Calu3 (cell line): ENCODE measurements at places on chromosomes 4 and X. TPM values are rescaled to one million over a fixed set of nuclear protein-coding genes. Genes with fewer than 3 reads are reported as not detected.

The TRIM2 gene
- 35.5 and 49.6 TPM in 2 replicates for total RNA-seq

The ADRA2C gene
- total RNA-seq: 2.4 and 3.4 TPM in 2 replicates

The PPEF2 gene
- not detected in 2 replicates for total RNA-seq

The SLC6A8 gene
- total RNA-seq: 24.6 and 27.4 TPM in 2 replicates

DNA sequence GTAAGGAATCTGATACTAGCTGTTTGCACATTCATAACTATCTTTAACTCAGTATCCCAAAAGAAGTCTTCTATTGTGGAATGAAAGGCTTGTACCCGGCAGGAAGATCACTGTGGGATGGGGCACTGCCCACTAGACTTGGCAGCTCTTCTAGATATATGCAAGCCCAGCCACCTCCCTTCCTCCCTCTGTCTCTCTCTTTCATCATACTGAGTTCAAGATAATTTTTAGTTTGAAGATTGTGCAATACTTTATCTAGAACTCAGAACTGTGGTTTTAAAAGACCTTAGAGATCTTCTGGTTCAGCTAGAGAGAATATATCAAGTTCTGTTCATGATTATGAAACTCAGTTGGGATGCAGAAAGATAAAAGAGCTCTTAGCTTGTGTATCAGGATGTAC lies 22.5 kb upstream of the GPR34 start:
- peak overlapping the region; percentile 90 for H3K27ac ChIP-seq
- H3K4me1 ChIP-seq: peaks cover 36% of the 10 kb centered on the region
- peaks cover 13% of the 10 kb centered on the region for H3K36me3 ChIP-seq
- no peak overlapping the region for H3K4me3 ChIP-seq
- H3K27me3 ChIP-seq: no peaks in the 10 kb centered on the region
- DNase-seq: peak; percentile 4

DNA sequence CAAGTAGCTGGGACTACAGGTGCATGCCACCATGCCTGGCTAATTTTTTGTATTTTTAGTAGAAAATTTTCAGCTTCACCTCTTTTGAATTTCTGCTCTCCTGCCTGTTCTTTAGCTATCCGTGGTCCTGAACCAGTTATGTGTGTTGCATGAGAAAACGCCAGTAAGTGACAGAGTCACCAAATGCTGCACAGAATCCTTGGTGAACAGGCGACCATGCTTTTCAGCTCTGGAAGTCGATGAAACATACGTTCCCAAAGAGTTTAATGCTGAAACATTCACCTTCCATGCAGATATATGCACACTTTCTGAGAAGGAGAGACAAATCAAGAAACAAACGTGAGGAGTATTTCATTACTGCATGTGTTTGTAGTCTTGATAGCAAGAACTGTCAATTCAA lies 13.9 kb downstream of the ALB start:
- H3K4me1 ChIP-seq: no peaks in the 10 kb centered on the region
- no peak for DNase-seq
- no peaks in the 10 kb centered on the region for H3K27me3 ChIP-seq
- H3K4me3 ChIP-seq: no peak overlapping the region

- H3K4me1 ChIP-seq: peaks cover 7% of the 10 kb centered on the region
- no peak overlapping the region for H3K4me3 ChIP-seq
- H3K27ac ChIP-seq: no peak overlapping the region
- peaks cover 7% of the 10 kb centered on the region for H3K36me3 ChIP-seq
- peak; percentile 56 for DNase-seq
Observed at GRCh38 chr4:139030614-139031235, 15.1 kb downstream of the NOCT start.

- H3K4me1 ChIP-seq: peaks cover 19% of the 10 kb centered on the region
- H3K4me3 ChIP-seq: no peak overlapping the region
- no peaks in the 10 kb centered on the region for H3K27me3 ChIP-seq
- no peaks in the 10 kb centered on the region for H3K36me3 ChIP-seq
Observed at GRCh38 chrX:50103176-50103575, 97.6 kb downstream of the AKAP4 start.

GRCh38 chr4:55356991-55357461 lies 11.0 kb downstream of the SRD5A3 start:
- no peak for DNase-seq
- no peak overlapping the region for H3K4me3 ChIP-seq
- peaks cover 4% of the 10 kb centered on the region for H3K36me3 ChIP-seq
- no peak overlapping the region for H3K27ac ChIP-seq
- H3K4me1 ChIP-seq: peaks cover 18% of the 10 kb centered on the region

DNA sequence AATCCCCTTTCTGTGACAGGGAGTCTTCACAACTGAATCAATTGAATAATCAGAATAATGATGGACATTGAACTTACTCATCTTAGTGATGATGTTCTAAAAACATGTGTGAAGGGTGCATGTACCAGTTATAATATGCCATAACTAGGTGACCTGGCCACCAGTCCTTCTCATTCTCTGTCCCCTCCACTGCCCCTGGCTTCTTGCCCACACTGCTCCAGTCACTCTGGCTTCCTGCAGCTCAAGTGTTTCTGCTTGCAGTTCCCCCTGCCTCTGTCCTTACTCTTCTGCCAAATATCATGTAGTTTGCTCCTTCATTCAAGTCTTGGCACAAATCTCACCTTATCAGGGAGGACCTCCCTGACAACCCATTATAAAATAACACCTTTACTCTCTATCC lies 168.1 kb upstream of the SLC7A11 start:
- no peak for DNase-seq
- no peaks in the 10 kb centered on the region for H3K27me3 ChIP-seq
- H3K4me1 ChIP-seq: peaks cover 19% of the 10 kb centered on the region
- no peak overlapping the region for H3K4me3 ChIP-seq
- no peaks in the 10 kb centered on the region for H3K36me3 ChIP-seq

GRCh38 chr4:126405369-126405982 lies 1090.7 kb downstream of the FAT4 start:
- no peaks in the 10 kb centered on the region for H3K4me1 ChIP-seq
- no peak overlapping the region for H3K27ac ChIP-seq
- no peak for DNase-seq
- H3K36me3 ChIP-seq: no peaks in the 10 kb centered on the region

GRCh38 chr4:175176710-175177109 lies 258.6 kb downstream of the ADAM29 start:
- no peaks in the 10 kb centered on the region for H3K4me1 ChIP-seq
- no peaks in the 10 kb centered on the region for H3K27me3 ChIP-seq
- no peak overlapping the region for H3K27ac ChIP-seq
- no peak overlapping the region for H3K4me3 ChIP-seq
- DNase-seq: no peak
- H3K36me3 ChIP-seq: no peaks in the 10 kb centered on the region

GRCh38 chr4:4415806-4416805 lies 29.2 kb downstream of the NSG1 start:
- H3K27me3 ChIP-seq: no peaks in the 10 kb centered on the region
- H3K36me3 ChIP-seq: no peaks in the 10 kb centered on the region
- DNase-seq: no peak
- H3K27ac ChIP-seq: no peak overlapping the region

DNA sequence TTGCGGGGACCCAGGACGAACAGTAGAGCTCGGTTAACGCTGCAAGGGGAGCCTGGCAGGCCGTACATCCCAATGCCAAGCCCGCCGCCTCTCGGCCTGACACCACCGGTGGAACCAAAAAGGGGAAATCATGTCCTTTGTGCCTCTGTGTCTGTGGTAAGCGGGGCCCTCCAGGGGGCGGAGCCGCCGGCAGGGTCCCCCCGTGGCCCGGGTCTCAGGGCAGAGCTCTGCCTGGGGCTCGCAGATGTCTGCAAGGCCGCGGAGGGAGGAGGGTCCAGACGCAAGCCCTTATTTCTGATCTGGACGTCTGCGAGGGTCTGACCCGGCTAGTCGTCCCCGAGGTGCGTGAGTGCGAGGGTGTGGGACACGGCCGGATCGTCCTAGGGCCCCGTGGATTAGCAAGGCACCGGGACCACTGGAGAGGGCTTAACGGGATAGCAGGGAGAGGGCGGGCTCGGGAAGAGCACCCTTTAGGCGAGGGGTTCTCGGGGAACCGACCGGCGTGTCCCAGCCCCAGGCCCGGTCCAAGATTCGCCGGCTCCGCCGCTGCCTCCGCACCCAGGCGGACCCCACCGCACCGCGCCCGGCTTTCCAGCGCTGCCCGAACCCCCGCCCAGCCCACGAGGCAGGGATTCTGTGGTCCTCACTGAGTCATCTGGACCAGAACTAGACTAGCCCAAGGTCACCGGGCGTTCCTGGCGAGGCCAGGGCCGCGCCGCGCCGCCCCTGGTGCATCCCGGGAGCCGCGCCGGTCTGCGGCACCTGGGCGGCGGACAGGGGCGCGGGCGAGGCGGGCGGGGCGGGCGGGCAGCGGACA lies 863 bp upstream of the FAM193A start:
- H3K36me3 ChIP-seq: peaks cover 19% of the 10 kb centered on the region
- no peaks in the 10 kb centered on the region for H3K27me3 ChIP-seq
- H3K4me3 ChIP-seq: peak overlapping the region; percentile 77

GRCh38 chr4:73673286-73673685 lies 53.0 kb upstream of the RASSF6 start:
- peaks cover 30% of the 10 kb centered on the region for H3K36me3 ChIP-seq
- H3K4me1 ChIP-seq: peaks cover 59% of the 10 kb centered on the region
- peak overlapping the region; percentile 77 for H3K27ac ChIP-seq
- DNase-seq: peak; percentile 51
- no peaks in the 10 kb centered on the region for H3K27me3 ChIP-seq

DNA sequence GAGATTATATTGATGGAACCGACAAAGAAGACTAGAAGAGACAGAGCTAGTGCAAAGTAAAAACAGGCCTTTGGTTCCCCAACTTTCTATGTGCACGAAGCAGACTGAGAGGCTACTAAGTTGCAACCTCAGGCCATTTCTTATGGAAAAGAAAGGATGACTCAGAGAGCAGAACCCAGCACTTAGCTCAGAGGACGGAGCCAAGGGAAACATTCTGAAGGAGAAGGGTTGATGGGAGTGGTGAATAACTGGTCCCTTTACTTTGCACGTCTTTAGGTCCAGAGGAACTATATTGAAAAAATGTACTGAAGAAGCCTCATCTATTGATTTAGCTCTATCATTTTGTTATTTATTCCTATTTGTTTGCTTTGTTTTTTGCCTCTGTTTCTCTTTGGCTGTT lies 182.1 kb downstream of the CPE start:
- no peak for DNase-seq
- H3K4me3 ChIP-seq: no peak overlapping the region
- H3K4me1 ChIP-seq: no peaks in the 10 kb centered on the region
- H3K27me3 ChIP-seq: no peaks in the 10 kb centered on the region

DNA sequence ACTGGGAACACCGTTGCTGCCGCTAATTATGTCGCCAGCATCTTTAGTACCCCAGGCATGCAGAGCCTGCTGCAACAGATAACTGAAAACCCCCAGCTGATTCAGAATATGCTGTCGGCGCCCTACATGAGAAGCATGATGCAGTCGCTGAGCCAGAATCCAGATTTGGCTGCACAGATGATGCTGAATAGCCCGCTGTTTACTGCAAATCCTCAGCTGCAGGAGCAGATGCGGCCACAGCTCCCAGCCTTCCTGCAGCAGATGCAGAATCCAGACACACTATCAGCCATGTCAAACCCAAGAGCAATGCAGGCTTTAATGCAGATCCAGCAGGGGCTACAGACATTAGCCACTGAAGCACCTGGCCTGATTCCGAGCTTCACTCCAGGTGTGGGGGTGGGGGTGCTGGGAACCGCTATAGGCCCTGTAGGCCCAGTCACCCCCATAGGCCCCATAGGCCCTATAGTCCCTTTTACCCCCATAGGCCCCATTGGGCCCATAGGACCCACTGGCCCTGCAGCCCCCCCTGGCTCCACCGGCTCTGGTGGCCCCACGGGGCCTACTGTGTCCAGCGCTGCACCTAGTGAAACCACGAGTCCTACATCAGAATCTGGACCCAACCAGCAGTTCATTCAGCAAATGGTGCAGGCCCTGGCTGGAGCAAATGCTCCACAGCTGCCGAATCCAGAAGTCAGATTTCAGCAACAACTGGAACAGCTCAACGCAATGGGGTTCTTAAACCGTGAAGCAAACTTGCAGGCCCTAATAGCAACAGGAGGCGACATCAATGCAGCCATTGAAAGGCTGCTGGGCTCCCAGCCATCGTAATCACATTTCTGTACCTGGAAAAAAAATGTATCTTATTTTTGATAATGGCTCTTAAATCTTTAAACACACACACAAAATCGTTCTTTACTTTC lies 1.8 kb downstream of the UBQLN2 start:
- no peaks in the 10 kb centered on the region for H3K27me3 ChIP-seq
- H3K27ac ChIP-seq: peak overlapping the region; percentile 53
- H3K4me1 ChIP-seq: peaks cover 6% of the 10 kb centered on the region
- H3K36me3 ChIP-seq: peaks cover 47% of the 10 kb centered on the region
- no peak for DNase-seq

GRCh38 chrX:101676571-101676970 lies 16.9 kb upstream of the ARMCX2 start:
- no peak for DNase-seq
- H3K4me1 ChIP-seq: no peaks in the 10 kb centered on the region
- H3K36me3 ChIP-seq: no peaks in the 10 kb centered on the region
- no peak overlapping the region for H3K27ac ChIP-seq
- H3K27me3 ChIP-seq: peaks cover 16% of the 10 kb centered on the region

DNA sequence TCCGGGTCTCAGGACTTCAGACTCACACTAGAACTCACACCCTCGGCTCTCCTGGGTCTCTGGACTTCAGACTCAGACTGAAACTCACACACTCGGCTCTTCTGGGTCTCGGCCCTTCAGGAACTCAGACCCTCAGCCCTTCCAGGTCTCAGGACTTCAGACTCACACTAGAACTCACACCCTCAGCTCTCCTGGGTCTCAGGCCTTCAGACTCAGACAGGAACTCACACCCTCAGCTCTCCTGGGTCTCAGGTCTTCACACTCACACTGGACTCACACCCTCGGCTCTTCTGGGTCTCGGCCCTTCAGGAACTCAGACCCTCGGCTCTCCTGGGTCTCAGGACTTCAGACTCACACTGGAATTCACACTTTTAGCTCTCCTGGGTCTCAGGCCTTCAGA lies 137.3 kb downstream of the CRLF2 start:
- no peaks in the 10 kb centered on the region for H3K4me1 ChIP-seq
- H3K36me3 ChIP-seq: peaks cover 10% of the 10 kb centered on the region
- DNase-seq: no peak

- no peak overlapping the region for H3K27ac ChIP-seq
- H3K4me1 ChIP-seq: no peaks in the 10 kb centered on the region
- no peak for DNase-seq
- H3K36me3 ChIP-seq: no peaks in the 10 kb centered on the region
- H3K4me3 ChIP-seq: no peak overlapping the region
Observed at GRCh38 chr4:128675083-128675482, 134.4 kb upstream of the JADE1 start.

DNA sequence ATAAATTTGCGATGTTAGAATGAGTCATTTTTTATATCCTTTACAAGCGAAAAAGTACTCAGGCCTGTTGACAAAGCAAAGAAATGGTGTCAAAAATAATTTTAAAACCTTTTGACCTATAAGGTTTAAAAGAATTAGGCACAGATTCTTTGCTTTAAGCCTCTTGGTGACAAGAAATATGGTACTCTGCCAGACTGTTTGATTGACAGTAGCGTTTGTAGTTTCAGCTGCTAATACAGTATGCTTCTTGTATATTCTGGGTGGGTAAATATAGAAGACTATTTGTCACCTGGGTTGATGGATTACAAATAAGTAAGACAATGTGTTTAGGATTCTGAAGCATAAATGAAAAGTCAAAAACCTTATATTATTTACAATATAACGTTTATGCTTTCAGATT lies 193.1 kb upstream of the PITX2 start:
- no peaks in the 10 kb centered on the region for H3K27me3 ChIP-seq
- no peak overlapping the region for H3K27ac ChIP-seq
- H3K4me1 ChIP-seq: no peaks in the 10 kb centered on the region

- no peak overlapping the region for H3K4me3 ChIP-seq
- H3K27me3 ChIP-seq: no peaks in the 10 kb centered on the region
- H3K4me1 ChIP-seq: no peaks in the 10 kb centered on the region
- peaks cover 6% of the 10 kb centered on the region for H3K36me3 ChIP-seq
Observed at GRCh38 chr4:98421111-98421510, 159.9 kb downstream of the RAP1GDS1 start.

GRCh38 chrX:70621743-70622142 lies 177.1 kb downstream of the DLG3 start:
- no peaks in the 10 kb centered on the region for H3K4me1 ChIP-seq
- H3K4me3 ChIP-seq: no peak overlapping the region
- no peaks in the 10 kb centered on the region for H3K36me3 ChIP-seq
- H3K27me3 ChIP-seq: peaks cover 71% of the 10 kb centered on the region
- H3K27ac ChIP-seq: no peak overlapping the region
- no peak for DNase-seq
